B cell (primary cell): ENCODE measurements at places on chromosomes 3 and 15. TPM values are rescaled to one million over a fixed set of nuclear protein-coding genes. Genes with fewer than 3 reads are reported as not detected.

- H3K27ac ChIP-seq, result no peak overlapping the region
- DNase-seq, result no peak
- H3K4me3 ChIP-seq, result no peak overlapping the region
- no peaks in the 10 kb centered on the region for H3K4me1 ChIP-seq
Observed at GRCh38 chr3:126685021-126685420, 19.0 kb upstream of the CHCHD6 start.

- H3K27me3 ChIP-seq, result no peaks in the 10 kb centered on the region
- no peaks in the 10 kb centered on the region for H3K36me3 ChIP-seq
- H3K27ac ChIP-seq, result no peak overlapping the region
- no peaks in the 10 kb centered on the region for H3K4me1 ChIP-seq
Observed at GRCh38 chr15:97652700-97653167, 307.8 kb upstream of the ARRDC4 start.

DNA sequence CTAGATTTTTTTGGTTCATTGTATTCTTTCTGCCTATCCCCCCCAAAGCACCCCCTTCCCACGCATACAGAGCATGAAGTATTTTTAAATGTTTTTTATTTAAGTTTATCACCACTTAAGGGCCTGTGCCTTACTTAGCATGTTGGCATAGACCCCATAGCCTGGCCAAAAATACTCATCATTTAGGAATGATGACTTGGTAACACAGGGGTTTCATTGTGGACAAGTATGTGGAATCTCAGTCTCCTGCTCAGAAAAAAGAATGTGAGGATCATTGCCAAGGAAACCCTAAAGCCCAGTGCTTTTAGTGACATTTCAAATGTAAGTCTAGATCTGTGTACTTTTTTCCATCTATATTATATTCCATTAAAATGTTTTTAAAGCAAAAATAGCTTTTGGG, 146.3 kb downstream of the ALCAM start:
- DNase-seq, result no peak
- H3K36me3 ChIP-seq, result no peaks in the 10 kb centered on the region
- no peak overlapping the region for H3K27ac ChIP-seq
- no peak overlapping the region for H3K4me3 ChIP-seq
- no peaks in the 10 kb centered on the region for H3K27me3 ChIP-seq
- H3K4me1 ChIP-seq, result no peaks in the 10 kb centered on the region

PLA2G4E gene
- not detected in 2 replicates for polyA plus RNA-seq

DNA sequence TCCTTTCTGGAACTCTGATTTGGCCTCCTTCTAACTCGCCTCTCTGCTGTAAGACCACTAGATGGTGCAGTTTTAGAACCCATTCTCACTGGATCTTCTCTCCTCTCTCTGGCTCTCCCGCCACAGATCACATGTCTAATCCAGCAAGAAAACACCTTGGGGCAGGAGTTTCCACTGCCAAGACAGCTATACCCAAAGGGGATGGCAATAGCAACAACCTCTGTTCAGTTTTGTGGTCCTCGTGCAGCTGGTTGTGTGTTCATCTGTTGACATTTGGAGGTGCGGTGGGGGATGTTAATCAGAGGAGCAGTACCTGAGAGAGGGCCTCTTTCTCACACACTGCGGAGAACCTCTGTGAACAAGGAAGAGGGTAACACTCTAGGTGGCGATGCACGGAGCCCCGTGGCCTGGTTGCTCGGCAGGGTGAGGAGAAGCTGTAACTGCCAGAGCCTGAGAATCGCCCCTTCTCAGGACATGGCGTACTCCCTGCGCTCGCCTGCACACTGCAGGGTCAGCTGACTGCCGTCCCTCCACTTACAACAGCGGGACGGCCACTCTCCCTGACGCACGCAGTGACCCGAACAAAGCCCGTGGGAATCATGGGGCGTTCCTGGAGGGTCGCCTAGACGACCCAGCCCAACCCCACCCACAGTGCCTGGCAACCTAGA, at the start of gene TEX55:
Gene TEX55 (plus strand): TSS at position 666 of the 668 bp plus-strand sequence. CDS start 25 bp downstream, outside the sequence.
- DNase-seq, result peak; percentile 18
- no peaks in the 10 kb centered on the region for H3K36me3 ChIP-seq
- no peak within 1 kb of the TSS for H3K27ac ChIP-seq
- H3K4me3 ChIP-seq, result no peak within 1 kb of the TSS
- no peaks in the 10 kb centered on the region for H3K27me3 ChIP-seq
